Stimulated activated CD8-positive, alpha-beta memory T cell treated with anti-CD3 and anti-CD28 coated beads, Interleukin-2, amount 100 ng/mL, for 48 hours (primary cell): ENCODE measurements at places on chromosomes 4 and X.

GRCh38 chrX:155718972-155719586 is 106.3 kb upstream of the TMLHE start:
- no peak for DNase-seq

DNA sequence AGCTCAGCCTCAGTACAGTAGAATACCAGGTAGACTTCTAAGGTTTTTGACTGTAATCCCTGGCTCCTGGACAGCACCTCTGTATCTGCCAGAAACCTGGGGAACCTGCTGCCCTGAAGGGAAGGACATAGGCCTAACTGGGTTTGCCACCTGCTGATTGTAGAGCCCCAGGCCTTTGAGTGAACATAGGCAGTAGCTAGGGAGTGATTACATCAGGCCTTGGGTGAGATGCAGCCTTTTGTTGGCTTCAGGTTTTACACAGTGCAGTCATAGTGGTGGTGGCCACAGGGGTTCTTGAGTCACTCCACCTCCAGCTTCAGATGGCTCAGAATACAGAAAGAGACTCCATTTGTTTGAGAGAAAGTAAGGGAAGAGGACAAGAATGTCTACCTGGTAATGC is 19.3 kb downstream of the IQCM start:
- DNase-seq, result no peak

GRCh38 chrX:7596822-7597221 is 246.1 kb upstream of the VCX start:
- no peak for DNase-seq

- no peak for DNase-seq
Observed at GRCh38 chr4:168694667-168695066, 197.8 kb downstream of the PALLD start.

- no peak for DNase-seq
Observed at GRCh38 chr4:567457-568350, 8.4 kb downstream of the TMEM271 start.

GRCh38 chr4:78237360-78237759 is 180.2 kb downstream of the FRAS1 start:
- DNase-seq, result no peak

DNA sequence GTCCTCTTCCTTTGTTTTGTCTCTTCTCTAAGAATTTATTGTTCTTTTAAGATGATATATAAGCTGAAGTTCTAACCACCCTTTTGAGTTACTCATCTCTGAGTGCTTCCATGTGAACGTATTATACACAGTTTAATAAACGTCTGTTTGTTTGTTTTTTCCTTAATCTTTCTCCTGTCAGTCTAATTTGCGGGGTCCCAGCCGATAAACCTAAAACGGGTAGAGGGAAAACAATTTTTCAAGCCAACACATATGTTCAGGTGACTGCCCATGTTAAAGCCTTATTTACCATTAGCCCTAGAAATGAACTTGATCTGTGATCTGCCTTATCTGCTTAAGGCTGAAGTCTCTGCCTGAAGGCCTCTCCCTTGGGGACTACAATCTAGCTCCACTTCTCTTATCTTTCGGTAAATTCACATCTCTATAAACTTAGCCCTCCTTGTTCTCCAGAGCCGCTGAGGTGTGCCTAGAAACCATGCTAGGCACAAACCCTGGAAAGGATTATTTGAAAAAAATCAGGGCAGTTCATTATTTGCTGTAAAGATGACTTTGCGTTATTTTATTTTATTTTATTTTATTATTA is 158.8 kb downstream of the CAMK2D start:
- DNase-seq, result no peak

GRCh38 chr4:103201253-103201652 is 3.1 kb upstream of the CENPE start:
- DNase-seq, result no peak

DNA sequence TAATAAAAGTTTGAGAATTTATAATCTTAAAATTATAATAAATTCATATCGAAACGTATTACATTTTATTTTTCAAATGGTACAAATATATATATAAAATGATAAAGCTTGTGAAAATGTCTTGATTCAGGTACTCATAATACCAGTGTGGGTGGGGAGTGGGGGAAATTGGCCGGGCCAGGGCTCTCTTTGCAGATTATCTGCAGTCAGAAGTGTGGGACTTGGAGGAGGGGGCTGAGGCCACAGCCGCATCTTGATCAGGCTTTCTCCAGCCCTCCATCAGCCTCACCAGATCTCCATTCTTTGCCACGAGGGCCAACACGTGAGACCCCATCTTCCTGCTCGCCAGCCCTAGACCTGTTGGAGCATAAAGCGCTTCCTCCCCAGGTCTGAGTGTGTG is 86.7 kb downstream of the STIM2 start:
- DNase-seq, result no peak

GRCh38 chr4:1448589-1449420 is 42.6 kb upstream of the NKX1-1 start:
- DNase-seq, result no peak

GRCh38 chr4:25031077-25031621 is 403 bp upstream of the LGI2 start:
- no peak for DNase-seq

- no peak for DNase-seq
Observed at GRCh38 chr4:89072921-89073320, 15.9 kb upstream of the FAM13A start.

DNA sequence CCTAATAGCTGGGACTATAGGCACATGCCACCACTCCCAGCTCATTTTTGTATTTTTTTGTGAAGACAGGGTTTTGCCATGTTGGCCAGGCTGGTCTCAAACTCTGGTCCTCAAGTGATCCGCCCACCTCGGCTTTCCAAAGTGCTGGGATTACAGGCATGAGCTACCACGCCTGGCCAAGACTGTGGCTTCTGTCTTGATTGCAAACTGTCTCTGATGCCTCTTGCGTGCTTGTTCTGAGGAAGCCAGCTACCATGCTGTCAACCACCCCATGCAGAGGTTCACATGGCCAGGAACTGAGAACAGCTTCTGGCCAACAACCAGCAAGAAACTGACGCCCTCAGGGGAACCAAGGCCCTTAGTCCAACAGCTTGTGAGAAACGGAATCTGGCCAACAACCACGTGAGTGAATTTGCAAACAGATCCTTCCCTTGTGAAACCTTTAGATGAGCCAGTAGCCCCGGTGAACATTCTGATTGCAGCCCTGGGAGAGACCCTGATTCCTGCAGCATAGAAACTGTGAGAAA is 71.2 kb downstream of the SUPT20HL2 start:
- no peak for DNase-seq

- DNase-seq, result no peak
Observed at GRCh38 chr4:7516773-7517144, 82.0 kb upstream of the PSAPL1 start.

DNA sequence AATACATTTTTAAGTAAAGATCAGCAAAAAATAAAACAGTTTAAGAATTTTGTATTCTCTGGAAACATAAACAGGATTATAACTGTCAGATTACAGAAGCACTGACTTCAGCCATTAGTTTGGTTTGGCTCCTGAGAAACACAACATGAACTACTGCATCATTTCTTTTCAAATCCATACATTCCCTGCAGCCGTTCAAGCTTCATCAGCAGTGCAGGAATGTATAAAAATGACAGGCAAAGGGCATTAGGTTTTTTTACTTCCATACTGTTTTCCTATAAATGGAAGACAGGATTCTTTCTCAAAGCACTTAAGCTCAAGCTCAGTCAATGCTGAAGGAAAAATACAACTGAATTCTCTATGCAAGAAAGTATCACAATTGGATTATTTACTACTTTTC is 4.2 kb upstream of the MAB21L2 start:
- no peak for DNase-seq

- DNase-seq, result no peak
Observed at GRCh38 chr4:144342949-144343760, 202.6 kb upstream of the GYPA start.

DNA sequence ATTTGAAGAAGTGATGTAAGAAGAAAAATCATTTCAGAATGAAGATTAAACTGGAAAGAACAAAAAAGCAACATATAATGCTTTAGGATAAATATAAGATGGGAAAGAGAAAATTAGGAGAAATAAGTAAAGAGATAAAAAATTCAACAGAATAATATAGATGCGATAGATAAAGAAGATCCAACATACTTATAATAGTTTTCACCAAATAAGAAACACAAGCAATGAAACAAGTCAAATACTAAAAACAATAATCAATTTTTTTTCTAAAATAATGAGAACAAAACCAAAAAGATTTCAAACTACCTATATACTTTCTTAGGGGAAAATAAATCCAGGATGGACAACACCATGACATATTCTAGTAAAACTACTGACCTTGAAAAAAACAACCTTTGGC is 10.1 kb upstream of the DKK2 start:
- no peak for DNase-seq

- no peak for DNase-seq
Observed at GRCh38 chr4:4950561-4951290, 68.5 kb downstream of the CYTL1 start.

GRCh38 chr4:182975806-182976205 is 58.6 kb upstream of the DCTD start:
- DNase-seq, result no peak

DNA sequence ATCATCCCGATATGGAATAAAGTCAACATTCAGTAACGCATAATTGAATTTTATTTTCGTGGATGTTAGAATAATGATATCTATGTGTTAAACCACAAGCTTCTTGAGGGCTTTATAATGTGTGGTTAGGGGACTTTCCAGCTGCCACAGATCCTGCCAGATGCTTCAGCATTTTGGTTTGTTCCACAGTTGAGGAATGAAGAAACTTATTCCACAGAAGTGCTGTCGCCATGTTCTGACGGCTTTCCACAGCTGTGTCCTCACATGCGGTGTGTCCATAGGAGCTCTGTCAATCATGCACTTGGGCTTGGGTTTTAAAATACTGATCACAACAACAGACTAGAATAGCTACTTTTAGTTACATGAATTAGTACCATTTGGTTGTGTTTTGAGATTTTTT is 411.9 kb downstream of the TRIML1 start:
- no peak for DNase-seq
